ENCODE measurements at places on chromosomes 13 and 19.
A peak's percentile ranks its signal among the peaks of the same experiment; 100 is the strongest.

DNA sequence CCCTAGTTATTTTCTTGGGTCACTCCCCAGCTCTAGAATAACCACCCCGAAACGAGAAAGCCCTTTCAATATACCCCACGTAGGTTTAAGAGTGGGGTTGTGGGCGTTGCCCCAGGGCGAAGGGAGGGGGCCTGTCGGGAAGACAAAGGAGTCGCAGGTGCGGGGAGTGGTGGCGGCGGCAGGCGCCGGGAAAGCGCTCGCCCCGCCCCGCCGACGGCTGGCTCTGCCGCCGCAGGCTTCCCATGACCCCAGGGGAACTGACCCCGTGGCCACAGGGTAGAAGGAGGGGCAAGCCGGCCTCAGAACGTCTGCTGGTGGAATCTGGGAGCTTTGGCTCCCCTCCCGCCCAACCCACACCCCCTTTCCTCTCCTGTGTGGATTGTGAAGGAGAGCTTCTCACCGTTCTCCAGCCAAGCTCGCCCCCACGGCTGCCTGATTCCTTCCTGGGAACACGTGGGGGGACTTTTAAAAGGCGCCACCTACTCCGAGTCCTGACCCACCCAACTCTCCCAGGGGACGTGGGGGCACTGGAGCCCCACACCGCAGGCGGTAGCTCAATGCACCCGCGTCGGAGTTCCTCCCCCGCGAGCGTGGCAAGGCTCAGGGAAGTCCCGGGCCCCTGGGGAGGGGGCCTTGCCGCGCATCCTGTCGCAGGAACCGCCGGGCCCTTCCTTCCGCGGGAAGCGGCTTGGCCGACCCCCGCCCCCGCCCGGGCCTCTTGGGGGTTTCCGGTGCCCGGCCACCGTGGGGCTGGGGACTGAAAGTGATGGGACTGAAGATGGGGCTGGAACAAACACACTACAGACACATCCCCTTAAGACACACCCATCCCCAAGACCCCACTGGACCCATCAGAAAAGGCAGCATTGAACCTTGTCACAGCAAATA is 5.5 kb downstream of the IER2 start:
- DNase-seq: peak; percentile 64

- DNase-seq: no peak
Observed at GRCh38 chr19:52492994-52493470, 34.4 kb upstream of the ZNF808 start.

DNA sequence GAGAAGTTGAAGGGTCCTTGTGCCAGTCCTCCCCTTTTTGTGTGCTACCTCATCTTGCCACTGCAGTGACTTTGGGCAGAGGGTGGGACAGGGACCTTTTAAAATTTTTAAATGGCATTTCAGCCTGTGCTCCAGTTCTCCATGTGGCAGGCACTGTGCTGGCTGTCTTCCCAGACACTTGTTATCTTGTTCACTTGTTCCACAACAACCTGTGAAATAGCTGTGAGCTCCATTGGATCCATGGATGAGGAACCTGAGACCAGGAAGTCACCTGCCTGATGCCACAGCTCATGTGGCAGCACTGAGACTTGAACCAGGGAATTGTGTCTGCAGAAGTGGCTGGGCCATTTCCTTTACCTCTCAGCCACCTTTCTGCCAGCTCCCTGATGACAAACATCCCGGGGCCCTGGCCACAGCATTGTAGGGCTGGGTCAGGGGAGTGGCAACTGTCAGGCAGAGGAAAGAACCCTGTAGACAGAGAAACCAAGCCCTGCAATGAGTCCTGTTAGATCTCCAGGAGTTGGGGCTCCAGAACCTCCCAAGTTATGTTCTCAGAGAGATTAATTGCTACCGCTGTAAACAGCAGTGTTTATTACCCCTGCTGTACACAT is 6.4 kb downstream of the EGLN2 start:
- no peak for DNase-seq

DNA sequence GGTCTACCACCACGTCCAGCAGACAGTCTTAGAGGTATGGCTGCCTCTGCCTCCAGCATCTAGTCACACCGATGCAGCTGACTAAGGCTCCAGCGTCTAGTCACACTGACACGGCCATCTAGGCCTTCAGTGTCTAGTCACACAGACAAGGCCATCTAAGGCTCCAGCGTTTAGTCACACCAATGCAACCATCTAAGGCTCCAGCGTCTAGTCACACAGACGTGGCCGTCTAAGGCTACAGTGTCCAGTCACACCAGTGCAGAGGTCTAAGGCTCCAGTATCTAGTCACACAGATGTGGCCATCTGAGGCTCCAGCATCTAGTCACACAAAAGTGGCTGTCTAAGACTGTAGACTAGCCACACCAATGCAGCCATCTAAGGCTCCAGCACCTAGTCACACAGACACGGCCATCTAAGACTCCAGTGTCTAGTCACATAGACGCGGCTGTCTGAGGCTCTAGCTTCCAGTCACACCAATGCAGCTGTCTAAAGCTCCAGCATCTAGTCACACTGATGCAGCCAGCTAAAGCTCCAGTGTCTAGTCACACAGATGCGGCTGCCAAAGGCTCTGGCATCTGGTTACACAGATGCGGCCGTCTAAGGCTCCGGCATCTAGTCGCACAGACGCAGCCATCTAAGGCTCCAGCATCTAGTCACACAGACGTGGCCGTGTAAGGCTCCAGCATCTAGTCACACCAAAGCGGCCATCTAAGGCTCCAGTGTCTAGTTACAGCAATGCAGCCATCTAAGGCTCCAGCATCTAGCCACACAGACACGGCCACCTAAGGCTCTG is 55.1 kb downstream of the KLF2 start:
- DNase-seq: no peak

GRCh38 chr13:98514288-98514687 is 62.6 kb downstream of the STK24 start:
- no peak for DNase-seq
